Vagina (tissue), 2 donors: ENCODE measurements at places on chromosomes 5 and 9.

DNA sequence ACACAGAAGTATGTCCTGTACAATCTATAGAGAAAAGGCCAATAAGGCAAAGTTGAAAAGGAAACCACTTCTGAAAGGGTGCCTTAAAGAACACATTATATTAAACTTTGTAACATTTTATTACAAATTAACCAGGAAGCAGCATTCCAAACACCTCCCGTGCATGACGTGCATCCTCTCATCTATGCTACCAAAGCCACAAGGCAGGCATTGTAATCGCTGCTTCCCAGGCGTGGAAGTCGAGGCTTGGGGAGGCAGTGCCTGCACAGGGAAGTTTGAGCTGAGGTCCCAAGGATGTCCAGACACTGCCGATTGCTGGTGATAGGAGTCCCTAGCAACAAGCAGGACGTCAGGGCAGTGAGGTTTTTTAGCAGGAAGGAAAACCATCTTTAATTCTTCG, 44.3 kb upstream of the BARHL1 start:
- DNase-seq = no peak

DNA sequence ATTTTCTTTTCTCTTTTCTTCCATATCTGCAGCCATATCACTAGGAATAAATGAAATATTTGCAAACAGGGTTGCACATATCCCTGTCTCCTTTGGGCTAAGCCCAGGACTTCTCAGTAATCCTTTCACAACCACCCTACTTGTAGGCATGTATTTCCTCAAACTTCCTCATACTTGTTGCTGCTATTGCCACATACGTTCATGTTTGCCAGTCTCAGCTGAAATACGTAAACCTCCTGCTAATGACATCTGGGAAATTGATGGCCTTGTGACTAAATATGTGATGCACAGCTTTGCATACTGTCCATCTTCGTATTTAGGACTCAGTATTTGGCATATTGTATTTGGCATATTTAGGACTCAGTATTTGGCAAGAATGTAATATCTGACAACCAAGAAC, 224.6 kb downstream of the PLK2 start:
- no peak for DNase-seq

DNA sequence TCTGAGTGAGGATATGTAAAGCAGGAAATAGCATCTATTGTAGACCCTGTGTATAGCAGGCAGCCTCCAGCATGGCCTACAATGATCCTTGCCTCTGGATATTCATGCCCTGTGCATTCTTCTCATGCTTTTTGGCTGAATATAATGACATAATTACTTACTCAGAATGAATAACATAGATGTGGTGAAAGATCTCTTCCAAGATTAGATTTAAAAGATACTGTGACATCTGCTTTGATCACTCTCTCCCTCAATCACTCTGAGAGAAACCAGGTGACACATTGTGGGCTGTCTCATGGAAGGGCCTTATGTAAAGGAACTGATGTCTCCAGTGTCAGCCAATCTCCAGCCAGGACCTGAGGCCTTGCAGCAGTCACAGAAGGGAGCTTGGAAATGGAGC, 376.7 kb downstream of the DNAH5 start:
- no peak for DNase-seq

DNA sequence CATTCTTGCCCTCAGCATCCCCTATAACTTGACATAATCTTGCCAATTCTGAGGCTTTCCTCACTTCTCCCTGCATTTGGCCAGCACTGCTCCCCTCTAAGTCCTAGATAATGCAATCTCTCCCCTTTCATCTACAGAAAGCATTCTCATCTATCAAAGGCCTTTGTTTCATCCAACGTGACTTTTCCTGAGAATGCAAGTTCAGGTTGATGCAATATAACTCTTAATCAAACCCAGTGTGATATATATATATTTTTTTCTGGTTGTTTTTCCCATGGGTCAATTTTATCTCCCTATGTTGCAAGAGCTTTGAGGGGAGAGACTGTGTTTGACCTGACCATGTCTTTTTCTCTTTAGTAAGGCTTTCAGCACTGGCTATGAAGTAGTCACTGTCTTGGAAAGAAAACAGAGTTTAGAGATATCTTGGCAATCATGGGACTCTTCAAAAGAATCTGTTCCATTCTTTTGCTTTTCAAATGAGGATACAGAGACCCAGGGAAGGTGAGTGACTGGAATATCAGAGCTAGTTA, 268.6 kb downstream of the TRPM3 start:
- no peak for DNase-seq

- no peak for DNase-seq
Measured at GRCh38 chr5:111367115-111367514, 142.9 kb downstream of the CAMK4 start.

DNA sequence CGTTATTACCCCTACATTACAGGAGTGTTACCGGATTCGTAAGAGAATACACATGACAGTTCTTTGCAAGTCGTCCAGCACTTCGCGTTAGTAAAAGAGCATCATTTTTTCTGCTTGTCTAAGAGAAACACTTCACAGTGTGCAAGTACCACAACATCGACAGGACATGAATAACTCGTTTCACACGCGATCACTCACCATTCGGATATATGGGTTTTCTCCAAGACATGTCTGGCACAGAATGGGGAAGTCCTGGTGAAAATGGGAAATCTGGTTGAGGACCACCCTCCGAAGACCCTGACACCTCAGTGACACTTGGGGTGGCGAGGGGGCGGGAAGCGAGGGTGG, 642 bp downstream of the RBM22 start:
- no peak for DNase-seq

GRCh38 chr5:88660947-88661805, 221.8 kb downstream of the MEF2C start:
- no peak for DNase-seq

GRCh38 chr9:131111854-131112311, 13.5 kb upstream of the NUP214 start:
- no peak for DNase-seq

DNA sequence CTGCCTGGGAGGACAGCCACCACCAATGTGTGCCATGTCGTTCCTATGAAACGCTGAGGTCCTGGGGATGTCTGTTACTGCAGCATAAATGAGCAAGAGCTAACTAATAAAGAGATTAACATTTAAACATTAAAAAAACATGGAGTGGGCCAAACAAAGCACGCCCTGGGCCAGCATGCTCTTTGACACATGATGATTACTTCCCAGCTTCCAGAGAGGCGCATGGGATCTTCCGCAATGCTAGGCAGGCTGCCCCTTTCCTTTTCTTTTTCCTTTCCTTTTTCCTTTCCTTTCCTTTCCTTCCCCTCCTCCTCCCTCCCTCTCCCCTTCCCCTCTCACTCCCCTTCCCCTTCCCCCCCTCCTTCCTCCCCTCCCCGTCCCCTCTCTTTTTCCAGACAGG, 10.6 kb upstream of the TENT4A start:
- no peak for DNase-seq

DNA sequence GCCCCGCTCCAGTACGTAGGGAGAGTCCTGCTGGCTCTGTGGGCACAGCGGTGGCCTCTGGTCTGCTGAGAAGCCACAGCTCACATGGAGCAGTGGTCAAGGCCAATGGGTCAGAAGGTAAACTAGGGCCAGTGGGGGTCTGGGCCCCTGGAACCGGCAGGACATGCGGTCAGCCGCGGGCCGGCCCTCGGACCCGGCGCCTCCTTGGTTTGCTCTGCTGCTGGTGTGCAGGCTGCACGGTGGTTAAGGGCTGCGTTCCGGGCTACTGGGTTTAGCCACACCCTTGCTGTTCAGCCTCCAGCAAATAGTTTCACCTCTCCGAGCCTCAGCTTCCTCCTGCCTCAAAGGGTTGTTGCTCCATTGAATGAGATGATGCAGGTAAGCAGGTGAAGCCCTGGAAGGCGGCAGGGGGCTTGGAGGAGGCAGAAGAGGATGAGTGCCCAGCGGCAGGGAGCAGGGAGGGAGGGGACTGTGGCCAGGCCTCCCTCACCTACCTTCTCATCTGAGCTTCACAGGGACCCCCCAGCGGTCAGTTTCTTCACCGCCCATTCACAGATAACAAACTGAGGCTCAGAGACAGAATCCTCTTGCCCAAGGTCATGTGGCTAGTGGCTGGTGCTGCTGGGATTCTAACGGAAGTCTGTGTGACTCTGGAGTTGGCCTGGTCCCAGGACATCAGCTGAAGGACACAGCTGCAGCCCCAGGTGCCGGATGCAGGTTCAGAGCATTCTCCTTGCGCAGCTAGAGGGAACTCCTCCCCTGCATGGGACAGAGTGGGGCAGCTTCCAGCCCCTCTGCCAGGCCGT, 3.7 kb upstream of the COL5A1 start:
- no peak for DNase-seq

- DNase-seq = no peak
Measured at GRCh38 chr5:172180936-172181335, 7.1 kb downstream of the STK10 start.

DNA sequence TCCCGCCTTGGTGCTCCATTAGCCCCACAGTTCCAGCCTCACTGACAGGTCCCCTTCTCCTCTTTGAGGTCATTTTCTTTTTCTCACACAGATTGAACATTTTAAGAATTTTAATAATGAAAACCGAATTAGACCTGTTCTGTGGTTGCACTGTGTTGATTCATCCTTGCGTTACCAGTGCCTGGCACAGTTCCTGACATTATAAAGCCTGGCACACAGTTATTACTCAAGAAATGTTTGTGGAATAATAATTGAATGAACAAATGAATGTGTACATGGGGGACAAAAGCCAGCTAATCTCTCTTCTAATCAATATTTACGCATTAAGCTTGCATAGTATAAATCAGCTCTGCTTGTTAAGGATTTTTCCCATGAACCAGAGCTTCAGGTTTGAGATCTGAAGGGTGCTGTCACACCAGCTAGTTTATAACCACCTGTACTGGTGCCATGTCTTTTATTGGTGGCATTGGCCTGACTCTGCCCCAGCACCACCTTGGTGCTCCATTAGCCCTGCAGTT, 80.0 kb downstream of the SV2C start:
- DNase-seq = no peak
